ENCODE measurements at places on chromosomes 2 and 18.

- no peak overlapping the region for H3K27ac ChIP-seq
- peaks cover 11% of the 10 kb centered on the region for H3K4me1 ChIP-seq
- DNase-seq, result no peak
- no peaks in the 10 kb centered on the region for H3K27me3 ChIP-seq
Measured at GRCh38 chr18:28514699-28515098, 337.8 kb upstream of the CDH2 start.

GRCh38 chr18:43934781-43935471 is 657.6 kb upstream of the SYT4 start:
- H3K4me1 ChIP-seq, result no peaks in the 10 kb centered on the region
- DNase-seq, result peak; percentile 64

DNA sequence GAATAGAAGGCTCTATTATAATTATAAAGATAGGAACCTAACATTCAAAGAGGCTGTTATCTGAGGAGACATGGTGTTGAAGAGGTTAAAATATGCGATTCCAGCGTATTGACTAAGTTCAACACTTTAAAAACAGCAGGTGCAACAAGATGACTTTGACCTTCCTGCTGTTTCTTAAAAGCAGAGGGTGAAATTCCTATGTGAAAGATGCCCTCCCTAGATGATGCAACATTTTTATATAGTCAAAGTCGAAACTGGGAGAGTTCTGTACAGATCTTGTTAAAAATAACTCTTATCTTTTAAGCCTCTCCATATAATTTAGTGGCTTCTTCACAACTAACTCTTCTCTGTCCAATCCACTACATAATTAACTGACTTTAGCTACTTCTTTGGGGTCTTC is 4.4 kb upstream of the ACKR3 start:
- peaks cover 28% of the 10 kb centered on the region for H3K27me3 ChIP-seq
- no peak for DNase-seq
- H3K4me3 ChIP-seq, result no peak overlapping the region
- no peak overlapping the region for H3K27ac ChIP-seq
- H3K36me3 ChIP-seq, result no peaks in the 10 kb centered on the region
- H3K4me1 ChIP-seq, result peaks cover 5% of the 10 kb centered on the region

DNA sequence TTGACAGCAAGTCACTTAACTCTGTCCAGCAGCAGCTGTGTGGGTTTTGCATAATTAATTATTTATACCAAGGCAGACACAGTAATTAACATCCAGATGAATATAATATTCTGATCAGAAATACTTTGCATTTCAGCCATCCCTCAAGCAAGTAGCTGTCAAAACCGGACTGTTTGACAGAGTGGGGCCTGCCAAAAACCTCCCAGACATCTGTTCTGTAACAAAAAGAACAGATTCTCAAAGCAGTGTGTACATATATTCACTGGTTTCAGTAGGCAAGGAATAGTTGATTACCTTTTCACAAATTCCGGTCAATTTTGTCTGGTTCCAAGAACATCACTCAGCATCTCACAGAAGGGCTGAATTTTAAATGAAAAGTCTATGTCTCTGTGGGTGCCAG is 291.6 kb downstream of the CMPK2 start:
- H3K4me1 ChIP-seq, result peaks cover 4% of the 10 kb centered on the region
- DNase-seq, result no peak
- no peaks in the 10 kb centered on the region for H3K36me3 ChIP-seq
- H3K27me3 ChIP-seq, result no peaks in the 10 kb centered on the region
- H3K4me3 ChIP-seq, result no peak overlapping the region
- H3K27ac ChIP-seq, result no peak overlapping the region

- no peaks in the 10 kb centered on the region for H3K36me3 ChIP-seq
- DNase-seq, result no peak
- no peak overlapping the region for H3K27ac ChIP-seq
Measured at GRCh38 chr2:192655916-192656315, 461.2 kb upstream of the TMEFF2 start.

DNA sequence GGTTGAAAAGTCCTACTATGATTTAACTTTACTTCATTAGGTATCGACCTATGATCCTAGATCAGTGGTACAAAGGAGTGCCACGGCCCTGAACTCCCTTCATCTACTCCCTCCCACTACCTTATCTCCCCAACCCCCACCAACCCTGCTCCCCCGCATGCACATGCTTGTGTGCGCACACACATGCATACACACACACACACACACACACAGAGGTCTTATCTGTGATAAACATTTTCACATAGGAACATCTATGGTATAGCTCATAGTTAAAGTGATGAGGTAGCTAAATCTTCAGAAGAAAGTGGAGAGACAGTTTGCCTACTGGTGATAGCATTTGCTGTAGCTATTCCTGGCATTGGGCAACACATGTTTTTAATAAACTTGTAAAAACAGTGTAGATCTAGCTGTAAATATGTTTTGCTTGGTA is 471.3 kb downstream of the ZEB2 start:
- H3K4me3 ChIP-seq, result no peak overlapping the region
- H3K4me1 ChIP-seq, result no peaks in the 10 kb centered on the region
- no peaks in the 10 kb centered on the region for H3K27me3 ChIP-seq
- no peaks in the 10 kb centered on the region for H3K36me3 ChIP-seq
- no peak overlapping the region for H3K27ac ChIP-seq
- DNase-seq, result no peak
